ENCODE measurements at places on chromosomes 13 and 19.
A peak's percentile ranks its signal among the peaks of the same experiment; 100 is the strongest.

GRCh38 chr13:40533072-40533471, 133.4 kb downstream of the FOXO1 start:
- no peak for DNase-seq

DNA sequence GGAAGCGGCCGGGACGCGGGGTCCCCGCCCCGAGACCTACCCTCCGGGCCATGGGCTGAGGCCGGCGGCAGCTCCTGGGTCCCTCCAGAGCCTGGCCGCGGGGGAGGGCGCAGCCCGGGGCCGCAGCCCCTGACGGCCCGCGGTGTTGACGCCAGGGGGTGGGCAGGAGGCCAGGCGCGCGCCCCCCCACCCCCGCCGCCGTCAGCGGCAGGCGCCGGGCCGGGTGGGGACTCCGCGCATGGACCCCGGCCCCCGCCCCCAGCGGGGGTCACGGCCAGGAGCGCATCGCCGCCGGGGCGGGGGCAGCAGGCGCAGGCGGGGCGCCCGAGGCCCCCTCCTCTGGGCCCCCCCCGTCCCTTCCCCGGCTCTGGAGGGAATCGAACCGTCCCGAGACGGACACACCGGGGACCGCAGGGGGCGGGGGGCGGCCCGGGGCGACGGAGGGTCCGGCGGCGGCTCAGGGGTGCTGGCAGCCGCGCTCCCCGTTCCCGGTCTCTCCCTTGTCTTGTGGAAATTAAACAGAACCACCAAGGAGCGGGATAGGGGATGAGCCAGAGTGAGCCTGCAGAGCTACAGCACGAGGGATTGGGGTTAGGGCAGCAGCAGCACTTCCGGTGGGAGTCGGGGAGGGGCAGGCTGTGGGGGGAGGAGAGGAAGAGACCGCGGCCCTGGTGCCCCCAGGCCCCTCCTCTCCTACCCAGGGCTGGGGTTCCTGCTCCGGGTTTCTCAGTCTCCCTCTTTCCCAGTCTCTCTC, at the start of gene MEIS3:
TSS of gene MEIS3 (minus strand) at position 498 of the 754 bp plus-strand sequence. CDS start at position 52, 446 bp downstream.
- DNase-seq: no peak

- DNase-seq: no peak
Measured at GRCh38 chr13:107296804-107297203, 728.9 kb upstream of the ARGLU1 start.

- no peak for DNase-seq
Measured at GRCh38 chr19:12983542-12984142, 11.6 kb upstream of the NFIX start.

- DNase-seq: no peak
Measured at GRCh38 chr19:49160450-49161189, 3.0 kb downstream of the TRPM4 start.

DNA sequence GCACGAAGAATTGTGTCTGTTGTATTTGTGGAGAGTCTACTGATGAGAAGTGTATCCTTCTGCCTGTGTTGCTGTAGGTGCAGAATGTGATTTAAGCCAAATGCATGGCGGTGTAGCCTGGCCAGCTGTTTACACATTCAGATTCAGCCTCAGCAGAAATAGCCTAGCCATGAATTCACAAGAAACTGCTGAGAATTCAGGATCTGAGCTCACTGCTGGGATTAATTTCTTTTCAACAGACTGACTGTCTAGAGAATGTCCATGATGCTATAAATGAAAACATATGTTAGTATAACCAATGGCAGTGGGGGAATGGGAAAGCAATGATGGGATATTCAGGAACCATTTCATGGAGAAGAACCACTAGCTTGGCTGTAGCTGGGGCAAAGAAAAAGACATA, 77.4 kb upstream of the RNF113B start:
- DNase-seq: peak; percentile 86

GRCh38 chr19:1251330-1252220, 3.2 kb downstream of the MIDN start:
- DNase-seq: no peak

DNA sequence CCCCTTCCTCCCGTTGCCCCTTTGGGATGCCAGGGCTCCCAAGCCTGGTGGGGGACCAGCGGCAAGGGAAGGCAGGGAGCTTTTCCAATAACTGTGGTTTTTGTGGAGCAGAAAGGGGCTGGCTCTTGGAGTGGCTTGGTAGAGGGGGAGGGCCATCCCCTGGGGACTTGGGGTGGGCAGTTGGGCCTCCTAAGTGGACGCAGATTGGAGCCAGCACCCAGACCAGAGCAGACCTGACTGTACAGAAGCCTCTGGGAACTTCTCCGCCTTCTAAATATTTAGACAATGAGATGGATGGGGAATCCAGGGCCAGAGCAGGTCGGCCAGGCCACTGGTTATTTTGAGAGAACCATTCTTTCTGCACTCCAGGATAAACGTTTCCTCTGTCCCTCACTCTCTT, 4.2 kb downstream of the PTGIR start:
- DNase-seq: no peak

DNA sequence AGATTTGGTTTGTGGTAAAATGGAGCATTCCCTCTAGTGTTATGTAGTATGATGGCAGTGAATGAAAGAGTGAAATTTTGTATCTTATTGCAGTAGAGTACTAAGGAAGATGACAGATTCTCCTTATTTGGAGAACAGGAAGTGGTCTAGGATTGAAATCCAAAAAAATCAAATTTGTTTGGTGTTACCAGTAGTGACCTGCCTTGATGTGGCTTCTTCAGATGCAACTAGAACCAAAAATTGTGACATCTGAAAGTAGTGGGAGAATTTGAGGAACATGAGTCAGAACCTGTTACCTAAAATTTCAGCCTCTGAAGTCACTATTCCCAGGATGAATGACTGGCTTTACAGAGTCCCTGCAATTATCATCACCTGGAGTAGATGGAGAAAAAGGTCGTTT, 165.9 kb downstream of the KLF5 start:
- DNase-seq: no peak

- DNase-seq: no peak
Measured at GRCh38 chr19:56838909-56839651, 1.4 kb downstream of the PEG3 start.

DNA sequence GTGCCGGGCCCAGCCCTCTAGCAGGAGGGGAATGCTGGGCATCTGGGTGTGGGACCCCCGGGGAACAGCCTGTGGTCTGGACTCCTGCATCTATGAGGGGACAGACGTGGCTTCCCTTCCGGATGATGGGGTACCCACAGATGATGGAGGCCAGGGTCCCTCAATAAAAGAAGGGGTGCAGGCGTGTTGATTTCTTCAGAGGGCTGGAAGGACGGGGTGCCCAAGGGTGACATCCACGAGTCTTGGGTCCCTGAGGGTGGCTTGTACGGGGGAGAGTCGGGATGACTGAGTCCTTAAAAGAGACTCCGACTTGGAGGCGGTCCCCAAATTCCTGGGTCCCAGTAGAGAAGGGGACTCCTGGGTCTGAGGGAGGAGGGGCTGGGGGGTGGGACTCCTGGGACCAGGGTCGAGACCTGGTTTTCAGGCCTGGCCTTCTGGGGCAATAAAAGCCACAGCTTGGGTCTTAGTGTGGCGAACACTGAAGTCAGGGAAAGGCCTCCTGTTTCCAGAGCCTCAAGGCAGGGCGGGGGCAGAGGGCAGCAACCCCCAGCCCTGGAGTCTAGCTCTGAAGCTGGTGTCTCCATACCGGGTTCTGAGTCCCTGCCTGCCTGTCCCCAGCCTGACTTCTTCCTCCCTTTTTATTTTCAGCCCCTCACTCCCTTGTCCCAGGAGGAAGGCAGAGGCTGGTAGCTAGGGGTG, 459 bp upstream of the GRIN2D start:
- DNase-seq: no peak

DNA sequence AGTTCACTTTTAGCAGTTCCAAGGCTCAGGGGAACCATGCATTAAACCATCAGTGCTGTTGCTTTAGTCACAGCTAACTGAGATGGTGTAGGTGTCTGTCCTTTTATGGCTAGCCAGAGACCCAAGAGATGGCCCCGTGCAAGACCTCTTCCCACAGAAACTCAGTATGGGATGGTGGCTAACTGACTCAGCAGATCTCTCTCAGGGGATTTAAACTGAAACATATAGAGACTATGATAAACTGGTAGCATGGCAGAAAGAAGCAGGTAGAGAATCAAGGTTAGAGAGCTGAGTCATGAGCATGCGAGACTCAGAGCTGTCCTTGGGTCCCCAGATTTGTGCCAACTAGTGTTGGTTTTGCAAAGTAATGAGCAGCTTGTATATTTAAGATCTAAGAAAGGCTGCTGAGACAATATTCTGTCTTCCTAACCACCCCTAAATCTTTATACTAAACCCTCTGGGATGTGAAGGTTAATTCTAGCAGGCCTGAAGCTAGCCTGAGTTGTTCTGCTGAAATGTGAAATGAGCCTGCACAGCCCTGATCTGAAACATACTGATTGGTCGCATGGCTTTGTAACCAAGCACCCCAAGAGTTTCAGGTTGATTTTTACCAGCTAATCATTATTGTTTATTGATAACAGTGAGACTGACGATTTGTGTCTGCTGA, 6.5 kb upstream of the SCEL start:
- DNase-seq: no peak

DNA sequence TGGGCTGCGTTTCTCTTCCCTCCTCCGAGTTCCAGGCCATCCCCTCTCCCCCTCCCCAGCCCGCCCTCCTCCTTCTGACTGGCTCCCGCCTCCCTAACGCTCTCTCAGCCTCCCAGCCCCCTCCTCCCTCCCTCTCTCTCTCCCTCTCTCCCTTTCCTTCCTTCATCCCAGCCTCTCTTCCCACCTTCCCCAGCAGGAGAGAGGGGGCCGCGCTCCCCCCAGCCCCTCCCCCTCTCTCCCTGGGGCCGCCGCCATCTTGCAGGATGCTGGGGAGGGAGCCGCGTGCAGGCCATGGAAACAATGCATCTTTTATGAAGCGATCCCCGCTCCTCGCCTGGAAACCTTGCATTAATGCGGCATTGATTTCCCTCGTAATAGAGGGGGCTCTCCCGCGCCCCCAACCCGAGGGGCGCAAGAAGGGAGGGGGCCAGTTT, 42.6 kb upstream of the ADGRL1 start:
- no peak for DNase-seq

GRCh38 chr13:30037306-30037705, 186.9 kb upstream of the UBL3 start:
- DNase-seq: no peak

- no peak for DNase-seq
Measured at GRCh38 chr13:25887962-25888655, 163.7 kb downstream of the SHISA2 start.

- no peak for DNase-seq
Measured at GRCh38 chr19:15115762-15116615, 8.8 kb downstream of the SYDE1 start.

DNA sequence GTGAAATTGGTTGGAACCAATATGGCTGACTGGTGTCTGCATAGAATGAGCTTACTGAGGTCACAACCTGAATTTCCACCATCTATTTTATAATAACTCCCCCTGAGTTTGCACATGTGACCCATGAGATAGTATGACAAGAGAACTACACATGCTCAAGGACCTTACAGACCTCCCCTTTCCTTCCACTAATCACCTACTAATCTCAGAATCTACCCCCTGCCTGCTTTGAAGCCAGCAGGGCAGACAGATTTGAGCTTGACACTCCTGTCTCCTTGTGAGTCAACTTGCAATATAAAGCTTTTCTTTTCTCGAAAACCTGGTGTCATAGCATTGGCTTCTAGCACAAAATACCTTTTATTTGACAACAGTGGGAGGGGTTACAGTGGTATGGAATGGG, 248.4 kb downstream of the RFC3 start:
- DNase-seq: no peak

DNA sequence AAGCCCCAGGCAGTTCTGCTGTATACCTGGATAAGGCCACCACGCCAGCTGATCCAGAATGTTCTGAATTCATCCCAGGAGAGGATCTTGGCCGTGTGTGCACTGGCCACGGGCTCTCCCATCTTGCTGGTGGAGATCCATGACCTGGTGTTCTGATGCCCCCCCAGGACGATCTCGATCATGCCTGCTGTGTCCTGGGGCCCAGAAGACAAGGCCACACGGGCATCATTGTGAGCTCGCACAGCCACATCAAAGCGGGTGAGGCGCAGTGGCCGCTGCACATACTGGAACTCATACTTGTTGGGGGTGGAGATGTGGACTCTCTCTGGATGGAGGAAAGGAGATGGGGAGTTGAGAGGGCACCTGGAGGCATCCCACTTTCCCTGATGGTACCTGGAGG, 40.1 kb downstream of the F2RL3 start:
- no peak for DNase-seq

GRCh38 chr13:45240143-45240542, 39.3 kb upstream of the KCTD4 start:
- no peak for DNase-seq

- DNase-seq: no peak
Measured at GRCh38 chr13:114211446-114212157, 23.1 kb upstream of the CDC16 start.

DNA sequence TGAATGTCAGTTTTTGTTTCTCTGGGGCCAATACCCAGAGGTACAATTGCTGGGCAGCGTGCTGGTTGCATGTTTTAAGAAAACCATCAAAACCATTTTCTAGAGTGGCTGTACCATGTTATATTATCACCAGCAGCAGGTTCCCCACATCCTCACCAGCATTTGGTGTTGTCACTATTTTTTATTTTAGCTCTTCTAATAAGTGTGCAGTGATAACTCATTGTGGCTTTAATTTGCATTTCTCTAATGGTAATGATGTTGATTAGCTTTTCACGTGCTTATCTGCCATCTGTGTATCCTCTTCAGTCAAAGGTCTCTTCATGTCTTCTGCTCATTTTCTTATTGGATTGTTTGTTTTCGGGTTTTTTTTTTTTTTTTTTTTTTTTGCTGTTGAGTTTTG, 21.9 kb downstream of the PAK4 start:
- no peak for DNase-seq

DNA sequence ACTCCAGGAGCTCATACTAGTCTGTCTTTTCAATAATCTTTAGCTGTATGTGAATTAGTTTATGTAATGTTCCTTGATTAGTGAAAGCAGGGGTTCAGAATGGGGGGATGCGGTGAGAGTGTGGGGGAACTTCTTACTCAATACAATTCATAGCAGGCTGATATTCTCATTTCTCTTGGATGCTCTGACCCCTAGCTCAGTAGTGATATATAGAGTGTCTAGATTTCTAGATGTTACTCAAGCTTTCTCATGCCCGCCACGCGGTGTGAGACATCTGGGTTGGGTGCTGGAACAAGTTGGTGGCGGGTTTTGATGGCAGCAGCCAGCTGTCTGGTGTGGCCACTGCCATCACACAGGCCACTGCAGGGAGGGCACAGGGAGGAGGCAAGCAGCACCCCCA, 39.3 kb upstream of the FLT1 start:
- DNase-seq: no peak

All from HFF-Myc (cell line).